NCI-H2029 (cell line): ENCODE measurements at places on chromosomes 5 and 9.
A peak's percentile ranks its signal among the peaks of the same experiment; 100 is the strongest.

GRCh38 chr9:128911529-128912035 is 9.2 kb upstream of the PHYHD1 start:
- no peak for DNase-seq

DNA sequence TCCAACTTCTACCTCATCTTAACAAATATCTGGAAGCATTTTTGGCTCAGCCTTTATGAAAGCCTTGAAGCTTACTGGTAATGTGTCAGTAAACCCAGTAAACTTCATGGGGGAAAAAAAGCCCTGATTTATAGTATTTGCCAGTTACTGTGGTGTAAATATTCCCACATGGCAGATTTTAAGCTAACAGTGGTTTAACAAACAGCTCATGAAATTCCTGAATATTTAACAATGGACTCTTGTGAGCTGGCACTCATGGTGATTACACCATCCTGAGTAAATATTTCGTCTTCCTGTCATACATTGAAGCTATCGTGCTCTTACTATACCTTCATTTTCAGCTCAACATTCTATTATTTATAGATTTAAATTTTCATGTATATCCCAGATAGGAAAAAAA is 57.0 kb upstream of the ACOT12 start:
- peak; percentile 56 for DNase-seq

- DNase-seq = no peak
Measured at GRCh38 chr5:78956901-78957300, 28.2 kb downstream of the ARSB start.

DNA sequence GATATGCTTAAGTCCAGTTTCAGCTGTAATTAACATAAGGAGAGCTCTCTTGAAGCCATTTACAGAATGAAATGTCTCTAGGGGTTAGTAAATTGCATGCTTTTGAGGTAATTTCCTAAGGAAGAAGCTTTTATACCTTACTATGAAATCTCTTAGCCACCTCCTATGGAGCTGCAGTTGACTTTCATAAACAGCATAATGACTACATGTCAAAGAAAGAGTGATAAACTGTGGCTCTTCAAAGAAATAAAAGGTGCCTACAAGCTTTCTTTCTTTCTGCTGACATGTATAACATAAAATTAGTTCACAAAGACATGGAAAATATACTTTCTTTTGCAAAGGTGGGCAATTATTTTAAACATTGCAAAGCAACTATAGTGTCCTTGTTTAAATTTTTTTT is 90.8 kb downstream of the TMEM167A start:
- DNase-seq = no peak

DNA sequence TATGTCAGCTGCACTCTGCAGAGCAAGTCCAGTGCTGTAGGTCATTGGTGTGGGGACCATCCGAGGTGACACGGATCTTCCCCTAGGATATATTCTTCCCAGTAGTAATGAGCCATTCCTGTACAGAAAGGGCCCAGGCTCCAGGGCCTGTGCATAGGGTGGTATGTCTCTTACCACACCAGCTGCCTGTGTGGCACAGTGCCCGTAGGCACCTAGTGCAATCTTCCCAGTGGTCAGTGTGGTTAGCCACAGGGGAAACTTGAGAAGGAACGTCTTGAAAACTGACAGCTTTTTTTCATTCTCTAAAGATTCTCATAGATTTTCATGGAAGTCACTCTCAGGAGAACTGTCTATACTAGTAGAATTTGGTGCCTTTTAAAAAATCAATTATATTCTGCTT is 39.8 kb downstream of the CYSTM1 start:
- DNase-seq = no peak

DNA sequence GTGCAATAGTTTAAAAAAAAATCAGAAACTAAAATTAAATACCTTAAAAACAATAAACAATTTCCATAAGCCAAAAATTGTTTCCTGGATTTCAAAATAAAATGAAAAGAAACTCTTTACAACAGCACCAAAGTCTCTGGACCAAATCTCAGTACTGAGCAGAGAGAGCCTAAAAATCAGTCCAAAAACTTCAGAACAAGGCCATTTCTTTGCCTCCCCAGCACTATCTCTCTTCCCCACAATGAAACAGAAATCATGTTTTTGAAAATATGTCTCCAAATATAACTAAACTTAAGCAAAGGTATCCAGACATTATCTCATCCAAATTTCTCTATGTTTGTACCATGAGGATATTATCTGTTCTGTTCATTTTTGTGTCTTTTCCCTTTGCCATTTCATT is 1.0 kb downstream of the FREM1 start:
- DNase-seq = no peak

DNA sequence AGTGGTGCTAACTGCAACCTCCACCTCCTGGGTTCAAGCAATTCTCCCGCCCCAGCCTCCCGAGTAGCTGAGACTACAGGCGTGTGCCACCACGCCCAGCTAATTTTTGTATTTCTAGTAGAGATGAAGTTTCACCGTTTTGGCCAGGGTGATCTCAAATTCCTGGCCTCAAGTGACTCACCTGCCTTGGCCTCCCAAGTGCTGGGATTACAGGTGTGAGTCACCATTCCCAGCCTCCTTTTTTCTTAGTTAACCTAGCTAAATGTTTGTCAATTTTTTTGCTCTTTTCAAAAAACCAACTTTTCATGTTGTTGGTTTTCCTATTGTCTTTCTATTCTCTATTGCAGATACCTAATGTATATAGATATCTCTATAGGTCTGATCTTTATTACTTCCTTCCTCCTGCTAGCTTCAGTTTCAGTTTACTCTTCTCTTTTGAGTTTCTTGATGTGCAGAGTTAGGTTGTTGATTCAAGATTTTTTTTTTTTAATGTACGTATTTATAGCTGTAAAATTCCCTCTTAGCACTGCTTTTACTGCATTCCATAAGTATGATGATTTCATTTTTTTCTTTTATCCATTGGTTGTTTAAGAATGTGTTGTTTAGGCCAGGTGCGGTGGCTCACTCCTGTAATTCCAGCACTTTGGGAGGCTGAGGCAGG is 32.9 kb downstream of the FGD3 start:
- DNase-seq = no peak

DNA sequence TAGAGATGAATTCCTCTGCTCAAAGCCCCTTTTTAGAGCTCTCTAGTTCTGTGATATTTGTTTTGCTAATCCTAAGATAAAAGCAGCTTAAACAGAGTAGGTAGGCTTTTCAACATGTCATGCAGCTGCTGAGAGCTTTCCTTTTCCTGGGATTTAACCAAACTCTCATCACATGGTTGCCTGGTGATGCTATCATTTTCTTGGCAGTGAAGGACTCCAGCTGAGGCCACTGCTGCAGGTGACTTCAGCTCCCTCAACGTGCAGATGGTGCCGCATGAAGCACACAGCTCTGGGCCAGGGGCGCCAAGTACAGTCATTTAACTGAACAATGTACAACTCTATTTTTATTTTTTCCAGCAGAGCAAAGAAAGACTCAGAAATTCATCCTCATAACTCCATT is 42.2 kb downstream of the SECISBP2 start:
- DNase-seq = peak; percentile 82

DNA sequence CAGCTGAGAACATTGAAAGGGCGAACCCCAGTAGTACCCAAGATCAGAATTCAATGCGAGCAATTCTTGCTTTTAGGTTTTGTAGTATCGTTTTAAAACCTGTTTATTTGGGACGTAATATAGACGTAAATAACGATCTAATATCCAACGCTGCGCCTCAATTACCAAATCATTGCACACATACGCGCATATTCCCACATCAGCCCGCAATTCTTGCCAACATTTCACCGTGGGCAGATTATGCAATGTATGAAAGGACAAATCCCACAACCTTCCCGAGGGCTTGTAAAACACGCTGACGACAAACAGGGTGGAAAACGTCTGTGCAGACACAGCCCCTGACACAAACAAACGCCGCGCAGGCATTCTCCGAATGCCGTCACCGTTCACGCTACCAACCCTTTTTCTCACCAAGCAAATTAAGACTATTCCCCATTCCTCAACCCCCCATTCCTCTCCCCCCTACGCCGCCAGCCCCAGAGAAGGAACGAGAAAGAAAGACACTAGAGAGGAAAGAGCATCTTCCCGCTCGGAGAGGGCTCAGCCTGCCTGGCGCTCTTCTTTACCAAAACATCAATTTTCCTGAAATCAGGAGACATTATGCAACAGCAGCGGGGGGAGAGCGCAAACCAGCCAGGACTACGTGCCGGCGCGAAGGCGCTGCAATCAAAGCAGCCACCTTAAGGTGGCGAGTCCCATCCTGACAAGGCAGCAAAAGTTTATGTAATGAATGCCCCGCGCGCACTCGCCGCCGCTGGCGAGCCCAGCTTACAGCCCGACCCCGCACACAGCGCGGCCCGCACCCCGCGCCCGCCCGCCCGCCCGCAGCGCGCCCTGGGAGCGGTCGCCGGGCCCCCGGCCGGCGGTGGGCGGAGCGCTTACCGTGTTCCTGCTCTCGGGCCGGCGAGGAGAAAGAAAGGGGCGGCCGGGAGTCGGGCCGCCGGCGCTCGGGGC is 597 bp downstream of the NFIL3 start:
- DNase-seq = peak; percentile 18
